ENCODE measurements at places on chromosomes 3 and 15.

GRCh38 chr15:91863621-91864255 is 10.2 kb downstream of the SLCO3A1 start:
- no peak for DNase-seq

DNA sequence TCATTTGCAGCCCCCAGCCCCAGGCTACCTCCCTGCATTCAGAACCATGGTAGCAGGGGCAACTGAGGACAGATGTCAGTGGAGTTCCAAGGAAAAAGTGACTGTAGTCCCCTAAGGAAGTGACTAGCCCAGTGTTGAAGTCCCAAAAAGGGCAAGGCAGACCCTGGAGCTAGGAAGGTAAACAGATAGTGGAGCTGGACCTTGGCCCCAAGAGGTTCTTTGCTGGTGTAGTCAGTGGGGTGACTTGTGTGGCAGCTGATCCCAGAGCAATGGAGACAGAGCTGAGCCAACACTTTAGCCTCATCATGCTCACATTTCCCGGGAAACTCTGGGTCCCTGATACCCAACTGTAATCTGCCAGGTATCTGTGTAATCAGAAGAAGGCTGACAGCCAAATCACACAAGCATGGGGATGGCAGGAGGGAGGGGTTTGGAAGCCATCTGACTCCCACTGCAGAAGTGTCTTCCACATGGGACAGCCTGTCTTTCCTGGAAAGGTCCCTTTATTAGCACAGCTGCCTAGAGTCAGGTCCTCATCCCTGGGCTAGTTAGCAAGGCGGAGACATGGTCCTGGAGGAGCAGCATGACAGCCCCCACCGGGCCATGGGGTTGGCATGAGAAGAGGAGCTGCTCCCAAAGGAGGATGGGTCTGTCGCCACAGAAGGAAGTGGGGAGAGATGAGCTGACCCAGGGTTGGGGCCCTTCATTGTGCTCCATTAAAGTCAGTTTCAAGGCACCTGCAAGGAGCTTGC is 39.8 kb downstream of the PXYLP1 start:
- DNase-seq, result no peak

- peak; percentile 98 for DNase-seq
Observed at GRCh38 chr3:72447059-72447946, 400.9 kb downstream of the SHQ1 start.

GRCh38 chr15:94290730-94291129 is 59.4 kb downstream of the MCTP2 start:
- DNase-seq, result no peak

- no peak for DNase-seq
Observed at GRCh38 chr3:83873550-83873949, 1085.2 kb upstream of the CADM2 start.

GRCh38 chr15:93587059-93587521 is 498.1 kb upstream of the RGMA start:
- DNase-seq, result no peak

DNA sequence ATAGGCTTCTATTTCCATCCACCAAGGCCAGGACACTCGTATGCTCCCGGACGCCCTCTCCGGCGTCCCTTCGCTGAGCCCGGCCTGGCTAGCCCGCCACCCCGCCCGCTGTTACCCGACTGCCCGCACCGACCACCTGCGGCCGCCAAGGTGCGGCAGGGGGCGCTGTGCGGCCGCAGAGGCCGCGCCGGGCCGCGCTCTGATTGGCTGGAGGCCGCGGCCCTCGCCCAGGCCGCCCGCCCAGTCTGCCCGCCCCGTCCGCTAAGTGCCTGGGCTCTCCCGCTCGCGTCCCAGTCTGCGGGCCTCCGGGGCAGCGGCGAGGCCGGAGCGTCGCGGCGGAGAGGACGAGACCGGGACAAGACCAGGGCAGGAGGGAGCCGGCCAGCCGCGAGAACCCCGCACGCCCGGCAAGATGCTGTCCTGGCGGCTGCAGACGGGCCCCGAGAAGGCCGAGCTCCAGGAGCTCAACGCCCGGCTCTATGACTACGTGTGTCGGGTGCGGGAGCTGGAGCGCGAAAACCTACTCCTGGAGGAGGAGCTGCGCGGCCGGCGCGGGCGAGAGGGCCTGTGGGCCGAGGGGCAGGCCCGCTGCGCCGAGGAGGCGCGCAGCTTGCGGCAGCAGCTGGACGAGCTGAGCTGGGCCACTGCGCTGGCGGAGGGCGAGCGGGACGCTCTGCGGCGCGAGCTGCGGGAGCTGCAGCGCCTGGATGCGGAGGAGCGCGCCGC is at the start of gene SYNM:
SYNM (plus strand) TSS at position 293 of the 726 bp plus-strand sequence; CDS start at position 413, 120 bp downstream.
- peak; percentile 60 for DNase-seq

DNA sequence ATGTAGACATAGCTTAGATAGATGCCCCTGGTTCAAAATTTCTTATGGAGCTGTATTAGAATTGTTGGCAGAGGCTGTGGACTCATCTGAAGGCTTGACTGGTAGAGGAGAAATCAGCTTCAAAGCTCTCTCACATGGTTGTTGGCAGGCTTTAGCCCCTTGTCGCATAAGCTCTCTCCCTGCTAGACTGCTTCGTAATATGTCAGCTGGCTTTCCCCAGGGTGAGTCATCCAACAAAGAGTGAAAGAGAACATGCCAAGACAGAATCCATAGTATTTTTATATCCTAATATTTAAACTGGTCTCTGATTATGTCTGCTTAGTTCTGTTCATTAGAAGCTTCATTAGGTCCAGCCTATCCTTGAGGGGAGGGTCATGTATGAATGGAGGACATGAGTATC is 427.4 kb upstream of the NAALADL2 start:
- DNase-seq, result no peak

- DNase-seq, result peak; percentile 79
Observed at GRCh38 chr15:75842722-75843677, at the start of gene UBE2Q2. Gene UBE2Q2, plus strand, starts transcription at chr15:75843447. Its CDS starts 220 bp downstream, at chr15:75843667.

DNA sequence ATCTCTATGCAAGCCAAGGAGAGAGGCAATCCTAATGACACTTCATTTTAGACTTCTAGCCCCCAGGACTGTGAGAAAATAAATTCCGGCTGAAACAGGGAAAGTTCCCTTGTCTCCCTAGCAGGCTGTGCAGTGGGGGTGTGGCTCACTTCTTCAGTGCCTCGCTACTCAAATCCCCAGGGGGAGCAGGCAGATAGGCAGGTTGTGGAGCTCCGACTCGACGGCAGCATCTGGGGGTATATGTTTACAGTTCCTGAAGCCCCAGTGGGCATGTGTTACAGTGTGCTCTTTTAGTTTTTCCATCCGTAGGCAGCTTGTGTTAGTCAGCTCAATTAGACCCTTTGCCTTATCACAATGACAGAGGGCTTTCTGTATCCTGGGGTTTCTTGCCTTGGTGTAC is 836.5 kb downstream of the PDCD6IP start:
- no peak for DNase-seq

GRCh38 chr15:56261854-56262509 is 18.3 kb upstream of the RFX7 start:
- no peak for DNase-seq

- DNase-seq, result no peak
Observed at GRCh38 chr3:149650828-149651227, 7.0 kb downstream of the WWTR1 start.

GRCh38 chr3:29695643-29696198 is 414.9 kb downstream of the RBMS3 start:
- DNase-seq, result no peak

- no peak for DNase-seq
Observed at GRCh38 chr3:61612211-61613194, 51.1 kb downstream of the PTPRG start.

DNA sequence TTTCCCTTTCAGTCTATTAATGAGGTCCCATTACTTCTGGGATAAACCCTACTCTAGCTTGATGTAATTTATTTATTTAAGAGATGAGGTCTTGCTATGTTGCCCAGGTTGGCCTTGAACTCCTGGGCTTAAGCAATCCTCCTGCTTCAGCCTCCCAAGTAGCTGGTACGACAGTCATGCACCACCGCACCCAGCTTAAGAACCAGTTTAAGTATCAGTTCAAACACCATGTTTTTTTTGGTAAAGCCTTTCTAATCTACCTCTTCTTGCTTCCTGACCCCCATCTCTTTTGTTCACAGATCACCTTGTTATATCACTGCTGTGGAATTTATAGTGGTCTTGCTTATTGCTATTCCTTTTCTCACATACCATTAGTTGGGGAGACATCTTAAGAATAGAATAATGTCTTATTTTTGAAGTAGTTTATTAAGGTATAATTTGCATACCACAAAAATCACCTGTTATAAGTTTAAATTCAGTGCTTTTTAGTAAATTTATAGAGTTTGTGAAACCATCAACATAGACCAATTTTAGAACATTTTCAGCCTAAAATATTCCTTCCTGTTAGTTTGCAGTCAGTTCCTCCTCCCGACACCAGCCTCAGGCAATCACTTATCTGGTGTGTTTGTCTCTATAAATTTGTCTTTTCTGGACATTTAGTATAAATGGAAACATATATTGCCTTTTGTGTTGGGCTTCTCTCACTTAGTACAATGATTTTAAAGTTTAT is 257.9 kb downstream of the PDCD6IP start:
- no peak for DNase-seq

DNA sequence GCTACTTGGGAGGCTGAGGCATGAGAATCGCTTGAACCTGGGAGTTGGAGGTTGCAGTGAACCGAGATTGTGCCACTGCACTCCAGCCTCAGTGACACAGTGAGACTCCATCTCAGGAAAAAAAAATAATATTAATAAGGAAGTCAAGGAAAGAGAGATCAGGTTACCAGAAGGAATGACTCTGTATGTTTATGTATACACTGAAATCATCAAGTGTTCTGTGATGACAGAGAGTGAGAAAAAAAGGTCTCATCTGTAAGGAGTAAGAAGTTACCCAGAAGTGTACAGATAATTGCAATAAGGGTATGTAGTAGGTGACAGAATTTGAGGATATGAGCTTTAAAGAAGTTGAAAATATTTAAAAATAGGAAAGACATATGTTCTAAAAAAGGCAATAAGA is 4.3 kb upstream of the CCDC50 start:
- no peak for DNase-seq

- DNase-seq, result peak; percentile 94
Observed at GRCh38 chr3:56556908-56557830, at the start of gene CCDC66. Gene CCDC66, plus strand, starts transcription at chr3:56557175. Its CDS starts 68 bp downstream, at chr3:56557243.

GRCh38 chr3:146577662-146578061 is 27.5 kb downstream of the PLSCR5 start:
- DNase-seq, result peak; percentile 18

GRCh38 chr3:69250014-69250413 is 127.6 kb upstream of the LMOD3 start:
- DNase-seq, result peak; percentile 75

GRCh38 chr3:188469228-188469885 is 315.4 kb downstream of the LPP start:
- DNase-seq, result no peak

DNA sequence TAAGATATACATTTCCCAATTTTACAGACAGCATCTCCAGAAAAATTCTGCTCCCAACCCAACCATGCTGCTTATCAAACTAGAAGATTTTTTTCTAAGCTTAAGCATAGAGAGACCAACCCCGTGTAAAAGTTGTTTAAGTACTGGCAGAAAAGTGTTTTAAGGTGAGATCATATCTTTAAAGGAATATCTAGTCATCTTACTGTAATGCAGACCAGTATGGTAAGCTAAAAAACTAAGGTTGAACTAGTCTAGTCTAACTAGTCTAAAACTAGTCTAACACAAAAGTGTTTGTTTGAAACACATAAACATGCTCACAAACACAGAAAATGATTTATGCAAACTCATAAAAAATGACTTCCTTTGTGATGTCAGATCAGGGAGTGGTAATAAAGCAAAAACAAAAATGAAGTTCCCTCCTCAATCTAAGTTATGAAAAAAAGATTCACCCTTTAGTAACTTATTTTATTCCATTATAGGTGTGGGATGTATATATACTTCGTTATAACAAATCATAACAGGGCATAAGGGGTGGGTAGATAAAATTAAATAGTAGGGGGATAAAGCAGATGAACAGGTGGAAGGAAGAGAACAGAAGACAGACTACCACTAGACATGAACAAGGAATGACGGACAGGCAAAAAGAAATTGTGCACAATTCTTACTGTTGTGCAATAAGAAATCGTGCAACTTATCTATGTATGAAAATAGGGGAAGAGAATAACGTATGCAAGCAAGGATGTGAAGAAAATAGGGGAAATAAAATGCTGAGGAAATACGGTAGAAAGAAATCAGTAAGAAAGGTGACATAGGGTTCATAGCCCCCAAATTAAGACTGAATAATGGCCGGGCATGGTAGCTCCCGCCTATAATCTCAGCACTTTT is 10.0 kb downstream of the MYO5A start:
- no peak for DNase-seq

DNA sequence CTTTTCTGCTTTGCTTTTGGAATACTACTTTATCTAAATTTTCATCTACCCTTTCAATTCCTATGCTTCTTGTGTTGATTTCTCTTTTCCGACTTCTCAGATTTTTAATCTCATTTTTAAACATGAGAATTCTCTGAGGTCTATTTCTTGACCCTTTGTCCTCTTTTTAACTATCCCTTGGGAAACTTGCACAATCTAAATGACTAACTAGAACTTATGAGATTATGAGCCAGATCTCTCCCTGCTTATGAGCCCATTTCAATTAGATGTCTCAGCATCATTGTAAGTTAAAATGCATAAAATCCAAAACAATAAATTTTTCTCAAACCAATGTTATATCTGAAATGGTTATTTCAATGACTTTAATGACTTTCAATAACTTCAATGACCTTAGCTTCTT is 296.9 kb upstream of the AGTR1 start:
- DNase-seq, result no peak

DNA sequence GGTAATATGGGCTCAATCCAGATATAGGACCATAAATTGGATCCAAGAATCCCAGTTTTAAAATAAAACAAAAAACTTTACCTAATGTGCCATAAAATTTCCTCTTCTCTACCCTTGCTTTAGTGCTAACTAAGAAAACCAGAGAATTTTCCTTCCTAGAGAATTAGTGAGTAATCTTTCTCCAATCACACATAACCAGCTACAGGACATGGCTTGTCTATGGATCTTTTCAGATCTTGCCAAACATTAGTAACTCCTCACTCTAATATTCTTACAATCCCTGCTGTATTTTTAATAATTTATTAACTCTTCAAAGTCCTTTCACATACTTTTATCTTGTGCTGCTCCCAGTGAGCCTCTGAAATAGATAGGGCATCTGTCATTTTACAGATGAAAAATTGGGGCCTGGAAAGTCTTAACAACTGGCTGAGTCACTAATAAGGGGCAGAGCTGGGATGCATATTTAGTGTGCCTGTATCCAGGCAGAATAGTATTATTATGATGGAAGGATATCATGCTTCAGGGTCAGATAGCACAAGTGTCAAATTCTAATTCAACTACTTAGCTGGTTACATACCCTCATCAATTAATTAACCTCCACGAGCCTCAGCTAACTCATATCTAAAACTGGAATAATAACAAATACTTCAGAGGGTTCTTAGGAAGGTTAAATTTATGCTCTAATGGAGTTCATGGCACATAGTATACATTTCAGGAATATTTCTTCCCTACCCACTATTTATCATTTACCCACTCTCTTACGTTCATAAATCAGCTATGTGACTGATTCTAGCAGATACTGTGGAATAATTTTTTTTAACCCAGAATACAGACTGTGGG is 5.6 kb downstream of the ZBED2 start:
- no peak for DNase-seq

- no peak for DNase-seq
Observed at GRCh38 chr3:1374471-1374870, 281.6 kb downstream of the CNTN6 start.
